ENCODE measurements at places on chromosomes 2 and 18.

DNA sequence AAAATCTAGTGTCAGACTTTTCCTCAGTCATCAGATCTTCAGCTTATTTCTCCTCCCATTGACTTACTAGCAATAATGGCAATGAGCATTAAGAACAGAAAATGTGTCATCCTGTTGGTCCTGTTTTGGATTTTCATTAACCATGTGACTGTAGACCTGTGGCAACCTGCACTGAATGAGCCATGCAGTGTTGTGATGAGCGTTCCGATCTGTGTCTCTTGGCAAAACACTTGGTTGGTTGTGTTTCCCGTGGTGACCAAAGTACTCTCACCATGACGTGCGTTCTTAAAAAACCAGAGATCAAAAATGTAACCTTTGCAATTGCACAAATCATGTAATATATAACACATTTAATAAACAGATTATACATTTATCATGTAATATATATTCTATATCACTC is 138.6 kb downstream of the MAP3K20 start:
- no peak for DNase-seq

DNA sequence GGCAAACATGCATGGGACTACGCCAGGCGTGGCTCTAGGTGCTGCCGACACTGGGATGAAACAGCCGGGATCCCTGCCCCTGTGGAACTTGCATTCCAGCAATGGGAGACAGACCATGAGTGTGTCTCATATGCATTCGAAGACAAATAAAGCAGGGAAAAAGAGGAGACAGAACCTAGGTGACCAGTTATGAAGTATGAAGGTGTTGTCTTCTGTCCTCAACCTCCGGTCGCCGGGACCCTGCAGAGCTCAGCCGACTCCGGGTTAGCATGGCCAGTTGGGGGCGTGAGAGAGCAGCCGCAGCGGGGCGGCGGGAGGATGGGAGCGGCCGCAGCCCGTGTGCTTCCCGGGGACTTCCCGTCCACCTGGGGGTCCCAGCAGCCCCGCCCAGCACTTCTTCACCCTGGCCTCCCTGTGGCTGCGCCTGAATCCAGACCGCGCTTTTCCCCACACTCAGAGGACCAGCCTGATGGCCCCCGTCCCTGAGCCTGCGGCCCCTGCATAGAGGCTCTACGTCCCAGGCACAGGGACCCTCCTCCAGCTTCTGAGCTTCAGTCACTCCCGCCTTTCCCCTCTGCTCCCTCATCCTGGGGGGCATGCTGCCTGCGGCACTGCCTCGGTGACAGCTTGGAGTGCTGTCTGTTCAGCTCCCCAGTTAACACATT is 11.4 kb downstream of the ID2 start:
- DNase-seq, result no peak

- no peak for DNase-seq
These were observed 16.0 kb downstream of the LANCL1 start for GRCh38 chr2:210460322-210461227.

DNA sequence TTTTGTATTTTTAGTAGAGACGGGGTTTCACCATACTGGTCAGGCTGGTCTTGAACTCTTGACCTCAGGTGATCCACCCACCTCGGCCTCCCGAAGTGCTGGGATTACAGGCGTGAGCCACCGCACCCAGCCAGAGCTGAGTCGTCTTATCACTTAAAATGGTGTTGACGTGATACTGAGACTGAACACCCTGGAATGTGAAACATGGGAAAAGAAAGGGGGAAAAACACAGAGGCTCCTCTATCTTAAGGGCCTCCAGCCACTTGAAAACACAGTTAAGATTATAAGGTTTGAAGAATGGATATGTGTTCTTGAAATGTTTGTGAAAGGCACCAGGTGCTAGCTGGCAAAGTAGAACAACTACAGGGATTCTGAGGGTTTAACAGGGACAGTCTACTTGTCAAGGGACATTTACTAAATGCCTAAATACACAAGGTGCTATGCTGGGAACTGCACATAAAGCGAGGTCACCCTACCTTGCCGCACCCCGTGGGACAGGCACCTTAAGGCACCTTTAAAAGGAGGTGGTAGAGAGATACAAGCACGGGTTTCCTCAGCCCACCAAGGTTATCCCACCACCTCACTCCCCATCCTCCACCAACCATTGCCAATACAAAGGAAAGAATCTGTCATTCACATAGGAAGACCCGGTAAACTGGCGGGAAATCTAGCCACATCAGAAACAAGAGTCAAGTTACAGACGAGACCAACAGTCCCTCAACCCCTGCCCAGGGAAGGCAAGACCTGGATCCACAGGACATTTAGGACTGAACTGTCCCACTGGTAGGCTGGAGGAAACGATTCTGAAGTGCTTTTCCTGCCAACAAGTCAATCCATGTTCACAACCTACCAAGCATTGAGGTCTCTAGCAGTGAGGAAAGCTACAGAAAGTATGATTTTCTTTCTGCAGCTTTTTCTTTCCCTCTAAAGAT is 43.4 kb downstream of the STK39 start:
- DNase-seq, result no peak

GRCh38 chr2:103123516-103123915 is 361.7 kb downstream of the TMEM182 start:
- no peak for DNase-seq

DNA sequence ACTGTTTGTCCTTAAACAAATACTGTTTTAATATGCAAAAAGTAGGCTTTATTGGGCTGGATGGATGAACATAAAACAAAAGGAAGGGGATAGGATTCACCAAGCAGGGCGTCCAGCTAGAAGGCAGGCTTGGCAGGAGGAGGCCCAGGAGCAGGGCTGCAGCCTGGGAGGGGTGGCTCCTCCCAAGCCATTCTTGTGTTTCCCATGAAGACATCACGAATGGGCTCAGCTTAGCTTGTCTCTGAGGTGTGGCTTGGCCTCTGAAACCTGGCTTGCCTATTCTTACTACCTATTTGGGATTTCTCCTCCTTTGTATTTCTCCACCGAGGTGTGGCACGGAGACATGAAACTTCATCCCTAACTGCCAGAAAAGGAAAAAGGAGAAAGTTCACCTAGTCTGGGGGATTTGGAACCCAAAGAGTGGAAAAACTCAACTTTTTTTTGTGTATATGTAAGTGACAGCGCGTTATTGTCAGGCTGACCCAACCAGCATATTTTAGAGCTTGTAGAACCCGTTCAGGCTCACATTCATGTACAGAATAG is 481.9 kb upstream of the SPRED2 start:
- DNase-seq, result no peak

DNA sequence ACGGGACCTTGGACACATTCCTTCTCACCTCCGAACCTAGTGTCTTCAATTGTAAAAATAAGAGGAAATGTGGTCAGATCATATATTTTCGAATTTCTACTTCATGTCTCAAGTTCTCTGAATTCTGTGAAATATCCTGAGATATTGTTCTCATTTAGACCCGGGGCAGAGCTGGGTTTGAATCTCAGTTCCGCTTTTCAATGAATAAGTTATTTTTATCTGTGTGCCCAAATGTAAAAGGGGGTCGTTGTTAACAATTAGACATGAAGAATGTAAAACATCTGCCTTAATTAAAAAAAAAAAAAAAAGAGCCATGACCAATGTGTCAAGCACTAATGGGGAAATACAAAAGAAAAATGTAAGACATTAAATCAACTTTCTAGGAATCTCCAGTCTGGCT is 48.9 kb upstream of the BCL11A start:
- DNase-seq, result no peak

DNA sequence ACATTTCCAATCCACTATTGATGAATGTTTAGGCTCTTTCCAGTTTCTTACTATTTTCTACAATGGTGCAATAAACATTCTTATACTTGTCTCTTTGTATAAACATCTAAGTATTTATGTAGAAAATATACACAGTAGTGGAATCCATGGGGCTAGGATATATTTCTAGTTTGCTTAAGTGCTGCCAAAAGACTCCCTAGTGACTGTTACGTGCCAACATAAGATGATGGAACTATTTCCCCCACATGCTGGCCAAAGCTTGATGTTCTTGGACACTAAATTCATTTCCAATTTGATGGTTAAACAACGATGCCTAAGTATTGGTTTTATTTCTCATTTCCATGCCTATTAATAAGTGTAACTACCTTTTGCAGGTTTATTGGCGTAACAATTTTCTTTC is 378.4 kb upstream of the HNRNPA3 start:
- DNase-seq, result no peak

DNA sequence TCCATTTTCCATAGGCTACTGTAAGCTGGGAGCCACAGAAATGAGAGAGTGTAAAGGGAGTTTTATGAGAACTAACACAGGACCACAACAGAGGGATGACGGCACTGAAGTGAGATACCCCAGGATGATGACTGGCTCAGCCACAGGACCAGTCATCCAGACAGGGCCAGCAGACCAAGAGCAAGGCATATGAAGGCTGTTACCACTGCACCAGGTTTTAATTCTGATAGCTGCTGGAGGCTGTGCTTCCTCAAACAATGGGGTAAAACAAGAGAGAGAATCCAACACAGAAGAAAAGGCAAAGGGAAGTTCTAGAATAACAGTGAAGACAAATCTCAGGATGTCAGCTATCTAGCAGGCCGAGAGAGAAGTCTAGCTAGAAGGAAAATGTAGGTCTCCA is 94.9 kb downstream of the BCL2 start:
- DNase-seq, result no peak

- no peak for DNase-seq
These were observed 60.9 kb upstream of the MGAT5 start for GRCh38 chr2:134193006-134193405.

GRCh38 chr2:101195871-101196661 is 44.9 kb upstream of the TBC1D8 start:
- DNase-seq, result no peak

GRCh38 chr18:23178661-23179081 is 43.4 kb downstream of the CABLES1 start:
- DNase-seq, result no peak

- DNase-seq, result no peak
These were observed 690.7 kb downstream of the KCNJ3 start for GRCh38 chr2:155389224-155389623.

- DNase-seq, result peak; percentile 73
These were observed 481.9 kb downstream of the TMX3 start for GRCh38 chr18:68233018-68233417.

GRCh38 chr2:241858206-241859016 is at the start of gene PDCD1:
Gene PDCD1, minus strand, starts transcription at chr2:241858894. Its CDS starts 56 bp downstream, at chr2:241858838.
- no peak for DNase-seq

GRCh38 chr2:235703711-235704295 is 210.0 kb downstream of the AGAP1 start:
- DNase-seq, result no peak

- no peak for DNase-seq
These were observed 33.7 kb downstream of the NRP2 start for GRCh38 chr2:205715831-205716525.

DNA sequence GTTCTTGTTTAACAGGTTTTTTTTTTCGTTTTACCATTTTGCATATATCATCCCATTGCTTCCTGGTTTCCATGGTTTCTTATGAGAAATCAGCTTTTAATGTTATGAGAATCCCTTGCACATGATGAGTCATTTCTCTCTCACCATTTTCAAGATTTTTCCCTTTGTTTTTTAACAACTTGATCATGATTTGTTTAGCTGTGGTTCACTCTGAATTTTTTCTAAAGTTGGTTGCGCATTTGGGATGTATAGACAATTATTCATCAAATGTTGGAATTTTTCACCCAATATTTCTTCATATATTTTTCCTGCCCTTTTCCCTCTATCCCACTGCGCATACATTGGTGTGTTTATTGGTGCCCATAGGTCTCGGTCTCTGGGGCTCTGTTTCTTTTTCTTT is 42.4 kb upstream of the BIN1 start:
- no peak for DNase-seq

GRCh38 chr2:181589779-181590178 is 67.1 kb downstream of the CERKL start:
- no peak for DNase-seq

- no peak for DNase-seq
These were observed 31.2 kb upstream of the GALM start for GRCh38 chr2:38634684-38635083.

GRCh38 chr18:55635439-55635838 is 47.4 kb upstream of the TCF4 start:
- DNase-seq, result no peak

DNA sequence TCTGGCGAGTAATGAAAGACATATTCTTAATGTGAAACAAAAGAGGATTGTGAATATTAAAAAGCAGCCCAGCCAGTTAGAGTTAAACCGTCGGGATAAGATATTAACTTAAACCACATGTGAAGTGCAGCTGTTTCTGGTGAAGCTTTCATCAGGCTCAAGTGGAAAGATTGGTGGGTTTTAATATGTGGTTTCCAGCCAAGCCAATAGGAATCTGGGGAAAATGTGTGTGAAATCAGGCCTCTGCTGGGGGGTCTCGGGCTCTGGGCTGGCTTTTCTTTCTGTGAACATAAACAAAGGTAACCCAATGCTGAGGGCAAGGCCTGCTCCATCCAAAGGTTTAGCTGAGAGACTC is 279.6 kb downstream of the SLC4A3 start:
- DNase-seq, result no peak

DNA sequence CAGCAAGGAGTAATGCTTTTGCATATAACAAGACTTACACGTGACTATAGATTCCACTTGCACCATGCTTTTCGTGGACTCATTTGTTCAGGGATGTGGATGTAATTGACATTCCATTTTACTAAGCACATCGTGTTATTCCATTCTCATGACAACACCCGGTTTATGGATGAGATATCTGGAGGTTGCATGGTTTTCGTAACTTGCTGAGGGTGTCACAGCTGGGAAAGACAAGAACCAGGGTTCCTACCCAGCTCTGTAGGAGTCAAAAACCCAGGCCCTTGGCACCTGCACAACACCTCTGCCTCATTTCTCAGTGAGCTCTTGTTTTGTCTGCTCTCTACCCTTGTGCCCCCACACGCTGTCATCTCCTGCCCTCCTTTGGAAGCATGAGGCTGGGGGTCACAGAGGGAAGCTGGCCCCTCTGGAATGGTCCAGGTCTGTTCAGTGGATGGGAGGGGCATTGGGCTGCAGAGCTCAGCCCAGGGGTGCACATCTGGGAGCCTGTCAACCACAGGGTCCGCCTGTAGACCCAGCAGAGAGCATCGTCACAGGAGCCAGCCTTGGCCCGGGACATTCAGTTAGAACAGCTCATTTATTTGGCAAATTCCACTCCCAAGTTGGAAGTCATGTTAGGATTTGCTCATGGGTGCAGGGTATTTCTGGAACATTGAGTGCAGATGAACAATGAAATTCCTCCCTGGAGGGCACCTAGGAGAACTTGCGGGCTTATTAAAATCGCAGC is 120.1 kb upstream of the TWIST2 start:
- no peak for DNase-seq

DNA sequence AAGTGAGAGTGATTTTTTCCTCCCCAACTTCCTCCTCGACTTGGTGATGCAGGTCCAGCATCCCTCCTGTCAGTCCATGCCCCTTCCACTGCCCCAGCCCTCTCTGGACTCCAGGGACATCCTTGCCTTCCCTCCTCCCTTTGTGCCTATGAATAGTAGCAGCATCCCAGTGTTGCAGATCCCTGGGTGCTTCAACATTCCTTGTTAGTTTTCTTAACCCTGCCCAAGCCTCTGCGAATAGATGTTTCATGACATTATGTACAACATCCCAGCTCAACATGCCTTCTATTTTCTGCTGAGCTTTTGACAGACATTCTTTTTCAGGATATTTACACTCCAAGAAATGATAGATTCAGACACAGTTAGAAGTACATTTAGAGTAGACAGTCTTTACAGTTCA is 35.3 kb upstream of the CCDC150 start:
- DNase-seq, result no peak

GRCh38 chr2:8598295-8599165 is 83.3 kb upstream of the ID2 start:
- no peak for DNase-seq

GRCh38 chr18:62505669-62506494 is 16.9 kb upstream of the ZCCHC2 start:
- no peak for DNase-seq

GRCh38 chr2:211941216-211941747 is 597.3 kb downstream of the ERBB4 start:
- DNase-seq, result no peak
